ENCODE measurements at places on chromosomes 2 and 18. TPM values are rescaled to one million over a fixed set of nuclear protein-coding genes. Genes with fewer than 3 reads are reported as not detected.

DNA sequence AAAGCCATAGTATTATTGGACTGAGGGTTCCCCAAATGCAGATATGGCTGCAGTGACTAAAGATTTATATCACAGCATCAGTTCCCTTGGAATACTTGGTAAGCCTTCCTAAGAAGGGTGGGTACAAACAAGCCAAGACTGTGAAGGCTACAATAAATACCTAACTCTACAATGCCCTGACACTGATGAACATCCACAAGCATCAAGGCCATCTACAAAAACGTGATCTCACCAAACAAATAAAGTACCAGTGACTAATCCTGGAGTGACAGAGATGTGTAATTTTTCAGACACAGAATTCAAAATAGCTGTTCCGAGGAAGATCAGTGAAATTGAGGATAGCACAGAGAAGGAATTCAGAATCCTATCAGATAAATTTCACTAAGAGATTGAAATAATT lies 254.5 kb downstream of the PARD3B start:
- no peak for DNase-seq

DNA sequence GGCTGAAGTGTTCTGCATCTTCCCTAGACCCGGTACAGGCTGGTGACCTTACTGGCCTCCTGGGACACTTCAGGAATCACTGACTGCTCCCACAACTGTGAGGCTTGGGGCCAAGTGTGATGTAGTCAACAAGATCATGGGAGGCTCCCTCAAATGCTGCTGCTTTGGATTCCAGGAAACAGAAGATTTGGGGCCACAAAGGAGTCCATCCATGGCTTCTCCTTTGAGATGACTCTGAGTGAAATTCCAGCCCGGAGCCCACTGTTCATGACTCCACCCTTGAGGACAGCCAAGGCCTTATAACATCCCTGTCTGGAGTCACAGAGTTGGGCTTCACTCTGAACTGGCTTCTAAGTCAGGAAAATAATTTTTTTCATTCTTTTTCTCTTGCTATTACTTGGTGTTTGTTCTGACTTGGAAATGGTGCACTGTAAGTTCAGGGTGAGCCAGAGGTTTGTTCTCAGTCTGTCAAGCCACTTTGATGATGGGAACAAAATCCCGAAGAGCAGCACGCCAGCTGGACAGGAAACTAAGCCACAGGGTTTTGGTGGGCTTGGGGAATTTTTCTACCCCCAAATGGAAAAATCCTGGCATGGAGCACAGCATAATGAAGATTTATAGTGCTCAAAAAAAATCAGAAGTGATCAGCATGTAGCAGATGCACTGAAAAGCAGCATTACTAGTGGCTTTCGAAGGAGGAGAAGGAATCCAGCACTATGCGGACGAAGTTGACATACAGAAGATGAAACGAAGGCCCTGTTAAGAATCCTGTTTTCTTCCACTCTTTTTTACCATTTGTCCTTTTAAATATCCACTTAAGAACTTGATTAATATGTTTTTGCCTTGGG lies 98.1 kb upstream of the ZFP36L2 start:
- DNase-seq: no peak

GRCh38 chr2:207681431-207681830 lies 30.0 kb upstream of the CCNYL1 start:
- no peak for DNase-seq

DNA sequence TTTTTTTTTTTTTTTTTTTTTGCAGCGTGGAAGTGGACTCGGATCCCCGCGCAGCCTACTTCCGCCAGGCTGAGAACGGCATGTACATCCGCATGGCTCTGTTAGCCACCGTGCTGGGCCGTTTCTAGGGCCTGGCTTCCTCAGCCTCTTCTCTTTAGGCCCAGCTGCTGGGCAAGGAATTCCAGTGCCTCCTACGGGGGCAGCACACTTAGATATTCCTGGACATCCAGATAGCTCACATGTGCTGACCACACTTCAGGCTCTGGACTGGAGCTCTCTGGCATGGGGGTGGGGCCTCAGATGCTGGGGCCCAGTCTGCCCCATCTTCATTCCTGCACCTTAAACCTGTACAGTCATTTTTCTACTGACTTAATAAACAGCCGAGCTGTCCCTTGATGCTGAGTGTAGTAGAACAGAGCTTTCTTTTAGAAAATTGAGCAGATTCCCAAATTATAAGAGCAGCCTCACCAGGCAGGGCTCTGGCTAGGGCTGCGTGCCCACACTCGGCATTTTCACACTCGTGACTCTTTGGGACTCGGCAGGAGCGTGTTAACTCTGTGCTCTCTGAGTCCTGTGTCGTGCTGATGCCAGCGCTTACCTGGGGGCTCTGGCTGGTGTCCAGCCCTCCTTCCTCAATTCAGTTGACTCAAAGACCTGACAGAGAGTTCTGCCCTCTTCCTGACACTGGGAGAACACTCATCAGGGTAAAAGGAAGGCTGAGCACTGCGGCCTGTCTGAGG lies 19.3 kb downstream of the SLC30A3 start:
- DNase-seq: no peak

Gene LYPD6B
- total RNA-seq: not detected

- DNase-seq: no peak
These were observed 53.9 kb downstream of the TNFRSF11A start for GRCh38 chr18:62379051-62379450.

Gene NGEF
- total RNA-seq: not detected

DNA sequence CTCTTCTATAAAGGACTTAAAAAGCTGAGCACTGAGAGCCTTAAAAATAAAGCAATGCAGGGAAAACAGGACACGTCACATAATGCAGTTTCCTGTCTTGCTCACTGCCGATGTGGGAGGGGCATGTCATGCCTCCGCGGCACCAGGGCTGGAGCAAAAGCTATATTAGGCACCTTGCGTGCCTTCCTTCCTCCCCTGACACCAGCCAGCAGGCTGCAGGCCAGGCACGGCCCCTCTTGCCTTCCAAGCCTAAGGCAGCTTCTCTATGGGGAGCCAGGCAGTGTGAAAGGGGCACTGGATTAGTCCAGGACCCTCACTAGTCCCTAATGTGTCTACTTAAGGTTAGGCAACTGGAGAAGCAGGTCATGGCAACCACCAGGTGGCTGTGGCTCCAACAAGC lies 26.3 kb downstream of the MRPL35 start:
- DNase-seq: peak; percentile 79

Gene PAX8
- total RNA-seq: 0.55 TPM

Gene ACMSD
- not detected for total RNA-seq

GRCh38 chr2:65666156-65666725 lies 233.8 kb upstream of the SPRED2 start:
- DNase-seq: no peak

- DNase-seq: no peak
These were observed 56.8 kb downstream of the SMAD2 start for GRCh38 chr18:47873625-47874024.

- no peak for DNase-seq
These were observed 1176.2 kb downstream of the SUCLG1 start for GRCh38 chr2:83282841-83283240.

Gene PLGLB2
- 0.39 TPM for total RNA-seq

DNA sequence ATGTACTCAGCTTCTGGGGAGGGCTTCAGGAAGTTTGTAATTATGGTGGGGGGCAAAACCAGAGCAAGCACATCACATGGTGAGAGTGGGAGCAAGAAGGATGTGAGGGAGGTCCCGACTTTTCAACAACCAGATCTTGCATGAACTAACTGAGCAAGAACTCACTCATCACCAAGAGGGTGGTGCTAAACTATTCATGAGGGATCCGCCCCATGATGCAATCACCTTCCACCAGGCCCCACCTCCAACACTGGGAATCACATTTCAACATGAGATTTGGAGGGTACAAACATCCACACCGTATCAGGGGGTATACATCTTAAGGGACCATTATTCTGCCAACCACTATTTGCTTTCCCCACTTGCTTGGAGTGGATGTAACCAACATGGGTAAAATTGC lies 209.6 kb upstream of the HNRNPA3 start:
- no peak for DNase-seq

Gene SLC9A4
- 0.08 TPM for total RNA-seq

DNA sequence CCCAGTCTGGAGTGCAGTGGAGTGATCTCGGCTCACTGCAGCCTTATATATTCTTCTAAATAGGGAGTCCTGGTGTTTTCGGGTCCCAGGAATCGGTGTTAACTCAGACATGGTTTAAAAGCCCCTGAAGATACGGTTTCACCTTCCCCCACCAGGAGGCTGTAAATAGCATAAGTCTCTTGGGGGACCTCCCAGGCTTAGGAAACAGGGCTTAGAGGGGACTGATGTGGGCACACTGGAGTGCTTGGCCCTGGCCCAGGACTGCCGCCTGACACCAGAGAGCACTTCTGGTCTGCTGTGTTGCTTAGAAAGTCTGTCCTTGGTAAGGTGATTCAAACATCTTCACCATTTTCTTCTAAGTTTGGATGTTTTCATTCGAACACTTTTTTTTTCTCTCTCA lies 39.7 kb upstream of the MAP4K4 start:
- DNase-seq: no peak

GRCh38 chr2:112024896-112025491 lies 30.1 kb upstream of the TMEM87B start:
- DNase-seq: no peak

- no peak for DNase-seq
These were observed 23.6 kb downstream of the SLC66A2 start for GRCh38 chr18:79927607-79928562.

DNA sequence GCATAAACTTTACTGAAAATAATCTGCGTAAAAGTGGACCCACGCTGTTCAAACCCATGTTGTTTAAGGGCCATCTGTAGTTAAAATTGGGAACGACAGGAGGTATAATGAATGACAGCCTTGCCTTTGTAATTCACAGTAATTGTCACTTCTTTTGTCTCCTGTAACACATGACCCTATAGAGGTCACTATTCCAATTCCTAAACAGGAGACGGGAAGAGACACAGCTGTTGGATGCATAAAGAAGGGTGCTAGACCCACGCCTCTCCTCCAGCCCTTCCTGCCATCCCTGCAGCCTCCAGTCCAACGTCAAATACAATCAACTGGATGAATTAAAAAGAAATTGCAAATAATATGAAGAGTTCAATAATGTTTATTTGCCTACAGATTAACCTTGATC lies 63.1 kb upstream of the NFATC1 start:
- DNase-seq: no peak

Gene GBX2
- total RNA-seq: not detected

DNA sequence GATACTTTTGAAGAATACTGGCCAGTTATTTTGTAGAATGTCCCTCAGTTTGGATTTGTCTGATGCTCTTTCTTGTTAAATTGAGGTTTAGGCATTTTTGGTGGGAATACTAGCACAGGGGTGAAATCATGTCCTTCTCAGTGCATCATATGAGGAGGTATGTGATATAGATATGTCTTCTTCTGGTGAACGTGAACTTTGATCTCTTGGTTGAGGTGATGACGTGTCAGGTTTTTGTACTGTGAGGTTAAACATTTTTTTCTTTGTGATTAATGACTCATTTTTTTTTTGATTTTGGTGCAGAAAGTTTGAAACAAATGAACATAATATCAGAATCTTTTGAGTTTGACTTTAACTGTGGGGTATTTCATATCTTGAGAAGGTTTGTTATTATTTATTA lies 11.0 kb downstream of the ZNF407 start:
- DNase-seq: no peak

Gene CCDC138
- 8.1 TPM for total RNA-seq

- no peak for DNase-seq
These were observed 358.4 kb upstream of the NRP2 start for GRCh38 chr2:205323929-205324328.

GRCh38 chr18:58691256-58691655 lies 20.0 kb downstream of the MALT1 start:
- DNase-seq: no peak

DNA sequence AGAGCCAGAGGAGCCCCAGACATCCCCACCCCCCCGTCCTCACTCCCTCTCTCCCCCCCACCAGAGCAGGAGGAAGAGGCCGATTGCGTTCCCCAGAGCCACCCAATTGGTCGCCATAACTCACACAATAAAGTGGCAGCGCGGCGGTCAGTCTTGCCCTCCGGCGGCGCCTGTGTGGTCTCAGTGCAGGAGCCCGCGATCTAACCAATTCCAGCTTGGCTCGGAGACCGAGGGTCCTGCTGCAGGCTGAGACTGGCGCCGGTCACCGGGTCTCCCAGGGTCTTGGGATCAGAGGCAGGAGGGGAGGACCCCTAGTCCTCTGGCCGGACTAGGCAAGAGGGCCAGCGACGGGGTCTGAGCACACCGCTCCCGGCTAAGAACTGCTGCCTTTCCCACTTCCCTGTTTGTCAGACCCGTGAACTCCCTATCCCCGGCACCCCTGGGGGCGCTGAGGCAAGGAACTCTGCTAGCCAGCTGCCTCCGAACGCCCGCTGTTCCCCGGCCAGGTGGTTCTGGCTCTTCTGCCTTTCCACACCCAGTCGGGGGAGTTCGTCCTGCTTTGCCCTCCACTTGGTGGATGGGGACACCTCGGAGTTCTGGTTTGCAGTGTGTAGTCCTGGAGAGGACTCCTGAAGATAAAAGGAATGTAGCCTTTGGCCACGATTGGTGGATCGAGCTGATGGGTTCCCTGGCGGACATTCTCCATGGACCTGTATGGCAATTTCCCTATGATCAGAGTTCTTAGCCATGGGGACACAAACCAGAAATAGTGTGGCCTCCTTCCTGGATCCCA lies 1.0 kb upstream of the HOXD12 start:
- DNase-seq: no peak

GRCh38 chr2:68992933-68993332 lies 18.5 kb downstream of the GKN1 start:
- no peak for DNase-seq

DNA sequence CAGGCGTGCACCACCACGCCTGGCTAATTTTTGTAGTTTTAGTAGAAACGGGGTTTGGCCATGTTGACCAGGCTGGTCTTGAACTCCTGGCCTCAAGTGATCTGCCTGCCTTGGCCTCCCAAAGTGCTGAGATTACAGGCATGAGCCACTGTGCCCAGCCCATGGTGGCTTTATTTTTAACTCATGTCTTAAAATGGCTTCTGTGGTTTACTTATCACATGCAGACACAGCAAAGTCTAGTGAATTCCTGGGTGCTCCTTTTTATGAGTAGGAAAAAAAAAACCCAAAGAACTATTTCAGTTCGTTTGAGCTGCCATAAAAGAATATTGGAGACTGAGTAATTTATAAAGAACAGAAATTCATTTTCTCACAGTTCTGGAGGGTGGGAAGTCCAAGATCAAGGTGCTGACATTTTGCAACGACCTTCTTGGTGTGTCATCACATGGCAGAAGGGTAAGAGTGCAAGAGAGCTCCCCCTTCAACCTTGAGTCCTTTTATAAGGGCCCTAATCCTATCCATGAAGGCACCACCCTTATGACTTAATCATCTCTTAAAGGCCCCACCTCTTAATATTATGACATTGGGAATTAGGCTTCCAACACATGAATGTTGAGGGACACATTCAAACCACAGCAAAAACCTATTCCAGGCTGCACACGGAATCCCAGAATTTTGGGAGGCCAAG lies 12.6 kb upstream of the REL start:
- no peak for DNase-seq

- DNase-seq: peak; percentile 57
These were observed 395.5 kb upstream of the HNRNPA3 start for GRCh38 chr2:176817061-176817565.

Gene PLCD4
- 0.26 TPM for total RNA-seq

Gene NXPH2
- not detected for total RNA-seq

Gene CD207
- total RNA-seq: not detected
